ENCODE measurements at places on chromosomes 3 and 15.

- no peak for DNase-seq
Measured at GRCh38 chr3:105836533-105836932, 32.3 kb downstream of the CBLB start.

GRCh38 chr3:141240286-141240685 is 8.7 kb downstream of the PXYLP1 start:
- DNase-seq = no peak

GRCh38 chr3:178107804-178108203 is 428.4 kb upstream of the KCNMB2 start:
- no peak for DNase-seq

DNA sequence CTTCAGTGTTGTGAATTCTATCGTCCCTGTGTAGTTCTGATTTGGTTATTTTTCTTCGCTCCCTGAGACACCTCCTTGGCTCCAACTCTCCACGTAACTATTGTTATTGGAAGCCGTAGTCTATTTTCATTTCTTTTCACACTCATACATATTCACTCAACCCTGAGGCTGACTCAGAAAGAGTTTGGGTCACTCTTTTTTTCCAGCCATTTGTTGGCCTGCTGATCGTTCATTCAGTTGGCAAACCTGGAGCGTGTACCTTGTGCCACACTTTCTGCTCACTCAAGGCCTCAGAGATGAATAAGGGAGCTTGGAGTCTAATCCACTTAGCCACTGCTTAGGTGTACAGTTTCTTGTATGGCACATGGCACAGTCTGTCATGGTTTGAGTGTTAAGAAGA is 22.4 kb downstream of the GYG1 start:
- DNase-seq = no peak

- DNase-seq = no peak
Measured at GRCh38 chr15:98673133-98673532, 24.8 kb downstream of the IGF1R start.

Data from HFF-Myc (cell line).